ENCODE measurements at places on chromosomes 2 and 18.

- no peak for DNase-seq
These were observed 148.5 kb downstream of the MGAT5 start for GRCh38 chr2:134402410-134402809.

DNA sequence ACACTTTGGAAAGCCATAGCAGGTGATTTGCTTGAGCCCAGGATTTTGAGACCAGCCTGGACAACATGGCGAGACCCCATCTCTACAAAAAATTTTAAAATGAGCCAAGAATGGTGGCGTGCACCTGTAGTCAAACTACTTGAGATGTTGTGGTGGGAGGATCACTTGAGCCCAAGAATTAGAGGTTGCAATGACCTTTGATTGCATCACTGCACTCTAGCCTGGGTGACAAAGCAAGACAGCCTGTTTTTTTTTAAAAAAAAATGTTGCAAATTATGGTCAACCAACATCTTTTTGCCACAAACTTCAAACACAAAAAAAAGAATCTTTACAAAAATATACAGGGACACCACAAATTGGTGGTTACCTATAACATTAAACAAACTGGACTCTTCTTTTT, 40.3 kb downstream of the MEX3C start:
- DNase-seq: no peak

DNA sequence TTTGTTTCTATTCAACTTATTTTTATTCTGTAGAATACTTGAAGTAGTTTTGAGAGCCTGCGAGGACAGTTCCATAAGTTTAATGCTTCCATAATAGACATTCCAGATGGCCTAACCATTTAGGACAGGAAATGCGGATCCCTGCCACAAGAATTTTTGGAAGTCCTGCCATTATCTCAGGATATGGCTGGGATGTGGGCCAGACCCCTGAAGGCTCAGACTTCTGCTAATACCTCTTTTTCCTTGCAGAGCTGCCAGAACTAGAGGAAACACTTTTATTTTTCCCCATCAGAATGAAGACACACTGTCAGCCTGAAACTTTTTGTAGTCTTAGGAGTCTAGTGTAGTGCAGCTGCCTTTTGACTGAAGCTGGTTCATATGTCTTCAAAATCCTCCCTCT, 806.5 kb downstream of the TDRD15 start:
- DNase-seq: no peak

- no peak for DNase-seq
These were observed 102.4 kb downstream of the COL3A1 start for GRCh38 chr2:189076572-189076971.

GRCh38 chr2:148555622-148556294, 88.8 kb upstream of the EPC2 start:
- no peak for DNase-seq

- DNase-seq: no peak
These were observed 211.8 kb downstream of the SLC8A1 start for GRCh38 chr2:40240070-40240469.

DNA sequence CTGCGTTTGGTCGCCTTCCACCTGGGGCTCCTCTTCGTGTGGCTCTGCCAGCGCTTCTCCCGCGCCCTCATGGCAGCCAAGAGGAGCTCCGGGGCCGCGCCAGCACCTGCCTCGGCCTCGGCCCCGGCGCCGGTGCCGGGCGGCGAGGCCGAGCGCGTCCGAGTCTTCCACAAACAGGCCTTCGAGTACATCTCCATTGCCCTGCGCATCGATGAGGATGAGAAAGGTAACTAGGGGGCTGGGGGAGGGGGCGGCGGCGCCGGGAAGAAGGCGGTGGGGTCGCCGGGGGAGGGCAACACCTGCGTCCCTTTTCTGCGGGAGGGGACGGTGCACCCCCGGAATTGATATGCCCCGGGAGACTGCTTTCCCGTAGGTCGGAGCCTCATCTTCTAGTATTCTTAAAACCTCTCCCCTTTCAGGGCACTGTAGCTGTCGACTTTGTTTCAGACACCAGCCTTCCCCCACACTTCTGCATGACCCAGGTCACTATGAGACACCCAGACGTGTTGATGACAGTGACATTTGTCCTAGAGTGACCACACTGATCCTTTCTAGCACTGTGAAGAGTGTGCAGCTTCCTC, 755 bp downstream of the SPAST start:
- DNase-seq: peak; percentile 34

DNA sequence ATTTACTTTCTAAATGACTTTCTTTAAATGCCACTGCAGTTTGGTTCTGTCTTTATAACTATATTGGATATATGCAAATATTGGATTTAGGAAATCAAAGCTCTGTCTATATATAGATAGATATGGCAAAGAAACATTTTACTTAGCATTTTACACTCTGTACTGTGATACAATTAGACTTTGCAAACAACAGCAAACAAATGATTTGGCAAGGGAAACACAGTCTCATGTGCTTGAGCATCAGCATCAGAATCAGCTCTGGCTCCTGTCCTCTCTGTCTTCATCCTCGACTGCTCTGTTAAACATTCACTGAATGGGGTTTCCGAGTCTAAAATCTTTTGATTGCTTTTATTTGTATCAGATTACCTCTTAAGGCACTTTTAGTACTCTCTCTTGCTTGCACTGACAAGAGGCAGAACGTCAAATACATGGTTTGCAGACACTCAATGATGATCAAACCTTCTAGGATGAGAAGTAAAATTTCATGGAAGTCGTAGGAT, 176.8 kb upstream of the LRP1B start:
- no peak for DNase-seq

GRCh38 chr18:22285361-22286140, 116.2 kb downstream of the GATA6 start:
- DNase-seq: no peak

GRCh38 chr2:130963196-130963848, 126.6 kb downstream of the ARHGEF4 start:
- DNase-seq: no peak

DNA sequence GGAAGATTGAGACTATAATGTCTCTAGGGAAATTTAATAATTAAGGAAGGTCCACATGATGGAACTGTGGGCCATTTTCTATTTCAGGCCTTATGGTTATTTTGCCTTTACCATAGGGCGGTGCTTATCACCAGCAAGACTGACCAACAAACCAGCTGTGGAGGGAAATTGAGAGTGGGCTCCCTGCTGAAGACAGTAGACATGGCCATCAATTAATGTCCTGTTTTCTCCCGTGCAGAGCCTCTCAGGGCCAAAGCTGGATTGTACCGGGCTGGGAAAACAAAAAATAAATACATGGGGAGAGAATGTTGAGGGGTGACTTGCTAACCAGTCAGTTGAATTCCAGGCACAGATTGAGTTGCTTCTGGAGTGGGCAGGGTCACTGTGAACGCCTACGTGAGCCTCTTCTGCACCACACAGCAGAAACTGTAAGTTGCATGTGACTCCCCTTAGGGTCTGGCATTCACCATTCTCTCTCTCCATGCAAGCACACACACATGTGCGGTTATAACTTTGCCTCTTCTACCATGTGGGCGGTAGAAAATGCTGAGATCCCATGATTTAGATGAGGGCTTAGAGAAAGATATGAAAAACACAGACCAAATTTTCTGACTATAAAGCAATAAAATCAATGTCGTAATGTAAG, 128.5 kb downstream of the COPS8 start:
- no peak for DNase-seq

GRCh38 chr2:133364636-133365035, 203.6 kb downstream of the NCKAP5 start:
- no peak for DNase-seq

DNA sequence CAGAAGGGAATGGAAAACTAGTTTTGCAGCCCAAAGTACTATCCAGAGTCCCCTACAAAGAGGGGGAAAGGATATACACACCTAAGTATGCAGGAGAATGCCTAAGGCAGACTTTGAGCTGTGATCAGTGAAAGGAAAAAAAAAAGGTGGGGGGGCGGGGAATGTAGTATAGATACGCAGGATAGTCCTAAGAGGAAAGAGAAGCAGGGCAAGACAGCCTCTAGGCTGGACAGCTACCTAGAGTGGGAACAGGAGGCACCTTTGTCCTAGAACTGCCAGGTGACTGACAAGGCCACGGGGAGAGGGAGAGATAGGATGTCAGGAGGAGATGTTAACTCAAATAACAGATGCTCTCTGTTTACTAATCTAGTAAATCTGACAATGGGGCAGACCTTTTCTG, 6.0 kb downstream of the REEP1 start:
- DNase-seq: no peak
